CD4-positive, alpha-beta T cell treated with Interleukin-17A for 4 hours (primary cell): ENCODE measurements at places on chromosomes 11 and 22.

DNA sequence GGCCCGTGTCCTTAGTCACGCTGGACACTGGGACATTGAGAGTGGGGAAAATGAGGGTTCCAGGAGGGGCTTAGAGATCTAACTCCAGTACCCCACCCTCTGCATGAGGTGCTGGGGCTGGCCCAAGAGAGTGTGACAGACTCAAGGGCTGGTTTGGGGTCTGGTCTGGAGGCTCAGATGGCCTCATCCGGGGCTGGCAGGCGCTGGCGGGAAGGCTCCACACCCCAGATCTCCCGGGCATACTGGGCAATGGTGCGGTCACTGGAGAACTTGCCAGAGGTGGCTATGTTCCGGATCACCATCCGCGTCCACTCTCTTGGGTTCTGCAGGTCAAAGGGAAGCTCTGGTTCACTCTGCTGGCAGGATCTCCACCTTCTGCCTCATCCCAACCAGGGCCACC is 2.5 kb upstream of the RASGRP2 start:
- no peak for DNase-seq

- no peak for DNase-seq
These were observed 19.4 kb downstream of the EHF start for GRCh38 chr11:34640050-34640923.

GRCh38 chr11:34997952-34998528 is 81.6 kb downstream of the PDHX start:
- DNase-seq: no peak

DNA sequence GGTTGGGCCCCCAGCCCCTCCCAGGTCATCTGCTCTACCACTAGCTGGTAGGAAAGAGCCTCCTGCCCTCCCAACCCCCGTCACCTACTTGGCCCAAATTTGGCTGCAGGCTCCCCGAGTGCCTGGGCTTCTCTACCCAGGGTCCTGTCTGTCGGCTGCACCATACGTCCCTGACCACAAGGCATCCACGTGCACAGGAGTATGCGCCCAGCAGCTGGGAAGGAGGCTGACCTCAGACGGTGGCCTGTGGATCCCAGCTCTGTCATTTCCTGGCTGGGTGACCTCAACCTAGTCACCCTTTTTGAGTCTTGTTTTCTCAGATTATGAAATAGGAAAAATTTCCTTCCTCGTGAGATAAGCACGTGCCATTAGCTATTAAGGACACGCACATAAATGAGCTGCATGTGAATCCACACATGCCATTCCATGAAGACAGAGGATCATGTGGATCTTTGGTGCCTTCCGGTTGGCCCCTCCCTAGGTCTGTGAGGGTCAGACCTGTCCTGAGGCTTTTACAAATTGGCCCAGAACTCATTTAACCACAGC is 13.7 kb downstream of the CYB561A3 start:
- no peak for DNase-seq

DNA sequence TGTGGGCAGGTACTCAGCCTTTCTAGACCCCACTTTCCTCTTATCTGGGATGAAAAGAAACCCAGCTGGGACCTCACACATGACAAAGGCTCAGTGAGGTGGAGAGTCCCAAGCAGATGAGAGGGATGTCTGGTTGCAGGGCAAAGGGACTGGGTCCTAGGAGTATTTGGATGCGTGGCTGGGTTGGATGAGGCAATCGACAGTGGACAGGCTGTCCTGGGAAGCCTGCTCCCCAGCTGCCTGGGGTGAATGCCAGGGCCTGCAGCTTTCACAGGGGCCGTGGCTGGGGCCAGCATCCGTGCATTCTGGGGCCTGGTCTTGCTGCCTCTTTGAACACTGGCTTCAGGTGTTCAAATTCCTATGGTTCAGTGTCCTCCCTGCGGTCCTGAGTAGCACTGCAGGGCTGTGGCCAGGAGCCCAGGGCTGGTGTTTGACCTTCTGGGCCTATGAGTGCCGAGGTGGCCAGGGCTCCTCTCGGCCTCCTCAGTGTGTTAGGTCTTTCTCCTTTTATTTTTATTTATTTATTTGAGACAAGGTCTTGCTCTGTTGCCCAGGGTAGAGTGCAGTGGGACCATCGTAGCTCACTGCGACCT is 65.3 kb downstream of the MCM5 start:
- no peak for DNase-seq

DNA sequence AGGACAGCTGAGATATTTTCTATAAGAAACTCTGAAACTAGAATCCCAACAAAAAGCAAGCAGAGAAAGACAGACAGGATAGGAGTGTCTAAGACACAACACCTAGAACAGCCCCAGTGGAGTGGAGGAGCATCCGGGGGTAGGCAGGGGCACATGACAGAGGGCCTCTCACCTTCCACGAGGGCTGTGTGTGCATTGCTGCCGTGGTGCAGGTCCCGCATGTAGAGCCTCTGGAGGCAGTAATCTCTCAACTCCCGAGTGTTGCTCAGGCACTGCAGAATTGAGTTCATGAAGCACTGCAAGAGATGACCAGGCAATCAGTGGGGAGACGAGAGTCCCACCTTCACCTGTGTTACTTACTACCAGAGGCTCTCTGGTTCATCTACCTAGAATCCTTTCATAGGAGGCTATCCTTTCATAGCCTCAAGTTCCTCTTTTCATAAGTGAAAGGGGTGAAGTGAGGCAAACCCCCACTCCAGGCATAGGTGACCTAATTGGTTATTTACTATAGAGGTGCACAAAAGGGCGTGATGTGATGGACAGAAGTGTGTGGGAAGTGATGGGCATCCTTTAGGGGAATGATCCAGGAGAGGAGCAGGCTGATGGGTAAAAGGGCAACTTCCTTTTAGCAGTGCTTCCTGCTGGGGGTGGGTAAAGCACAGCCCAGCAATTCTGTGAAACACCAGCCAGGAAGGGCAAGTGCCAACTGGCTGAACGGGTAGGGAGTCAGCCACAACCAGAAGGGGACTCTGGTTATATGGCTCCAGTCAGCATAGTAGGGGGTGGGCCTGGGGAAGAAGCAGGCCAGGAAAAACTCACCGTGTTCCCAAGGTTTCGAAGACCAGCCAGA is 13.1 kb upstream of the MFRP start:
- no peak for DNase-seq

- DNase-seq: no peak
These were observed 941.2 kb downstream of the DLG2 start for GRCh38 chr11:84685976-84686375.

DNA sequence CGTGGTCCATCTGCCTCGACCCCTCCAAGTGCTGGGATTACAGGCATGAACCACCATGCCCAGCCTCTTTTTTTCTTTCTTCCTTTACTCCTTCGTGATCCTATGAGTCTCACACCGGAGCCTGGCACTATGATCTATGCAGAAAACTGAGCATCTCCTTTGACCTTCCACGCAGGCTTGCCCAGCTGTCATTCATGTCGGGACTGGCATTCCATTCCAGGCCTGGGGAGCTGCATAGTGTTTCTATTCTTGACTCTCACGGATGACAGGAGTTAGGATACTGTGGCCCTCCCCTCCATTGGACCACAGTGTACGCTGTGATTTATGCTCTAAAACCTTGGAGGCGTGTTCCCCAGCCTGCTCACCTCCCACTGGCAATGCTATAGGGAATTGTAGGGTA is 611.8 kb downstream of the BRD1 start:
- no peak for DNase-seq

DNA sequence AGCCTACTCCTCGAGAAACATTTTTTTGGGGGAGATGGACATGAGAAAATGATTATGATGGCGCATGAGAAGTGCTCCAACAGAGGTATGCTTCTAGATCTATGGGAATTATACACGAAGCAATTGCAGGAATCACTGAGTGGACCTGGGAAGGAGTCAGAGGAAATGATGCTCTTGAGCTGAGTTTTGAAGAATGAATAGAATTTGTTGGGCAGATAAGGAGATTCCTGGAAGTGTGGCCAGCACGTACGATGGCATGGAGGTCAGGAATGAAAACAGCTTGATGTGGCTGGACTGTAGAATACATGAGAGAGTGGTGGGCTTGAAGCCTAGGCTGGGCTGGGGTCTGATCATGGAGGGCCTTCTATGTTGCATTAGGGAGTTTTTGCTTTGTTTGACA is 31.7 kb downstream of the ADAMTS15 start:
- DNase-seq: no peak

GRCh38 chr11:79170321-79170720 is 270.5 kb downstream of the TENM4 start:
- no peak for DNase-seq

GRCh38 chr11:108402241-108402640 is 65.1 kb downstream of the C11orf65 start:
- no peak for DNase-seq

DNA sequence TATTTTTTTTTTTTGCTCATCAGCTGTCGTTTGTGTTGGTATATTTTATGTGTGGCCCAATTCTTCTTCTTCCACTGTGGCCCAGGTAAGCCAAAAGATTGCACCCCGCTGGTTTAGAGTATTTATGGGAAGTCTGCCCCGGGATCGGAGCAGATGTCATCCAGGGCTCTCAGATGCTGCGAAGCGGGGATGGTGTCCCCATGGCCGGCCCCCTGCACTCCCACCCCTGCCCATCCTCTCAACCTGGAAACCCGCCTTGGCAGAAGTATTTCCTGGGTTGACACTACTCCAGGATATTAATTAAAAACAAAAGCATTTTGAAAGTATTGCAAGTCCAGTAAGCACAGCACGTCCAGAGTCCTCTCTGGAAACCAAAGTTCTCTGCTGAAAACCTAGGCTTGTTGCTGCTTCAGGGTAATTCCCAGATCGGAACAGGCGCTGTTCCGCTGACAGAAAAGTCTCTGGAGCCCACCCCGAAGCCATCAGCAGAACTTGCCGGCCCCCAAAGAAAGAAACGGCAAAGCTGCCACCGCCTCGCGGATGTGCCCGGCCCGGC is 833 bp downstream of the SCUBE2 start:
- DNase-seq: no peak

- DNase-seq: no peak
These were observed 710 bp upstream of the DGCR2 start for GRCh38 chr22:19122752-19123492.
